GM04503 (cell line): ENCODE measurements at places on chromosomes 2 and 18.

DNA sequence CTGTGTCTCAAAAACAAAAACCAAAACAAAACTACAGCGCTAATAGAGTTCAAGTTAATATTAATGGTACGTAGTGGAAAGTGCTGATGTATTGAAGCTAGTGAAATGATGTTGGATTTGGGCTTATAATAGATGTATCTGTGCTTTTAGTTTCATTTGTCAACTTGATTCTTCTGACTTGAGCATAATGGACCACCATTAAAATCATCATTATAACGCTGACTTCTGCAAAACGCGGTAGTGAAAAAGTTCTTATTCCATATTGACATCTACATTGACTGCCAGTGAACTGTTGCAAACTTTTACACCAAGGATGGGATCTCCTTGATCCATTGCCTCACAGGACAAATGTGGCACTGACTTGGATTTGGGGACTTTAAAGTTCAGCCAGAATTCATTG, 85.0 kb downstream of the LPIN1 start:
- no peak for DNase-seq

DNA sequence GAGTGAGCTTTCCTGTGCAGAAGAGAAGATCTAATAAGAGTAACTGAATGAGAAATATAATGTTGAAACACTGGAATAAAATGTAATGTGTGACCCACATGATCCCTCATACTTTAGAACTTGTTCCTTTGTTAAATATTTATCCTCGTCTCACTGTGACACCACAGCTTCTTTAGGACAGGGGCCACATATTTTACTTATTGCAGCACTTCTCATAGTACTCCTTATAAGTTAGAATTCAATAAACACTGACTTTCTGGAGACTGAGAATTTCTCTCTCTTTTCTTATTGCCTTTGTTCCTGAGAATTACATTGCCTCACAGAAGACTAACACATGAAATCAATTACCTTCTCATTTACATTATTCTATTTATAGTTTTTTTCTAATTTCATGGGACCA, 1234.6 kb upstream of the CHAC2 start:
- no peak for DNase-seq

DNA sequence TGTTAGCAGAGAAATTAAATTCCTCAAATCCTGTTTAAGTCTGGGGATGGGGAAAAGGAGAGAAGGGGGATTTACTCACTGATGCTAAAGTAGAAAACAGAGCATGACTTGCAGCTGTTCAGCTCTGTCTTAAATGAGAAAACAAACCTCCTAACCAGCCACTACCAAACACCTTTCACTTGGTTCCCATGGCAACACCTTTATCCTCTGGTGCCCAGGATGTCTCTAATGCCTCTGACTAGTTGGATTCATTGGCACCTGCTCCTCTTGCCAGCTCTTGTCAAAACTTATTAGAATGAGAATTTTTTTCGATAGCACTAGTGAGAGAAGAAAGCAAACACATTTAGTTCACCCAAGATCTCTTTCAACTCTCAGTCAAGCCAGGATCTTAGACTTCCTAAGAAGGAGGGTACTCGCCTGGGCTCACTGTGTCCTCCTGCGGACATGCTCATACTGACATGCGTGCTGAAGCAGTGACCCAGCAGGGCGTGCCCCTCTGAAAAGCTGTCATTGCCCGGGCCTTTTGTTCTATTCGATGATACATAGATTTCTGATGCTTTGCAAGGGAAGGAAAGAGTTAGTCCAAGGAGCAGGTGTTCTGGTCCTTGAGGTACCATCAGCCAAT, 656.0 kb upstream of the CELF4 start:
- no peak for DNase-seq

DNA sequence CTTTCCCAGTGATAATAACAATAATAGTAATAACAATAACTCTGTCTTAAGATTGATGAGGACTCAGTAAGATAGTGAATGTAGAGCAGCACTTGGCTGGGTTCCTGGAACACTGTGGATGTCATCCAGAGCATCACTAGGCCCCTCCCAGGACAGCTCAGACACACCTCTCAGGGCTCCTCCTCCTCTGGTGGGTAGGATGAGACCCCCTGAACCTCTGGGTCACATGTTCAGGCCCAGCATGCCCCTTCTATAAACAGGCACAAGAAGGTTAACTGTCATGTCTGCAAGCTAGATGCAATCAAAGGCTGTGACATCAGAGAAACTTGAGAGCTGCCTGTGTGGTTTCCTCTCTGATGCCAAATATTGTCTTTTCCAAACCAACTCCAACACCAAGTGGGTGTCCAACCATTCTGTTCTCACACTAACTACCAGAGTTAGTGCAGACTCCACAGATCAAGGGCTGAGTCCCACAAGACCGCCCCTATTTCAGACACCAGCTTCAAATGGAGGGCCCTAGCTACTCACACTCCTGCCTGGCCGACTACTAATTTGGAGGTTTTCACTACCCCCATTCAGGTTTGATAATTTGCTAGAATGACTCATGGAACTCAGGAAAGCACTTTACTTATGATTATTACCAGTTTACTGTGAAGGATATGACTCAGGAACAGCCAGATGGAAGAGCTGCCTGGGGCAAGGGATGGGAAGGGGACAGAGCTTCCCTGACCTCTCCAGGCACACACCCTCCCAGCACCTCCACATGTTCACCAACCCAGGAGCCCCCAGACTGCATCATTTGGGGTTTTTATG, 46.4 kb upstream of the BZW1 start:
- peak; percentile 79 for DNase-seq

DNA sequence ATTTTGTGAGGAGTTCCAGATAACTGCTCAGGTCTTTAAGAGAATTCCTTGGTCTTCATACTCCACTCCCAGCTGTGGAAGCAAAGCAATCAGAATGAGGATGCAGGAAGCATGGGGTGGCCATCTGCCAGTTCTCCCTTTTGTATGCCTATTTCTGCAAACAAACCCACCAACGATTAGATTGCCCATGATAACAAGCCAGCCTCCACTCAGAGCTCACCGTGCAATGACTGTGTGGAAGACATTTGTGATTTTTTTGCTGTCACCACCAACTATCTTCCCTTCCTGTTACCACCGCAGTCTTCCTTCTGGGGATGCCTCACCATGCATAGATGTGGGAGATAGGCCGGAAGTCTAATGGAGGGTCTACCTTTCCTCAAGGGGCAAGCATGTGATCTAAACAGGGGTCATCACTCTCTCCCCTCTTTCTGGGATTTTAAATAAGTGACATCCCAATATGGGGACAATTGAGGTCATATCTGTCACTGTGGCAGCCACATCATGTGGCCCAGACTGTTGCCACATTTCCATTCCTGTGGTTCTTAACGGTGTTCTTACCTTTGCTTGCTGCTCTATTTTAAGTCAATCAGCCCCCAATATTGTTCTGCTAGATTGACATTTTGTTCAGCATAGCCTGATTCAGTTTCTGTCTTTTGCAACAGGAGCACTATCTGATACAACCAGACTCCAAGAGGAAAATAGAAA, 4.4 kb downstream of the AFF3 start:
- DNase-seq, result no peak

- DNase-seq, result no peak
These were observed 936.6 kb upstream of the FANCL start for GRCh38 chr2:59177748-59178147.

DNA sequence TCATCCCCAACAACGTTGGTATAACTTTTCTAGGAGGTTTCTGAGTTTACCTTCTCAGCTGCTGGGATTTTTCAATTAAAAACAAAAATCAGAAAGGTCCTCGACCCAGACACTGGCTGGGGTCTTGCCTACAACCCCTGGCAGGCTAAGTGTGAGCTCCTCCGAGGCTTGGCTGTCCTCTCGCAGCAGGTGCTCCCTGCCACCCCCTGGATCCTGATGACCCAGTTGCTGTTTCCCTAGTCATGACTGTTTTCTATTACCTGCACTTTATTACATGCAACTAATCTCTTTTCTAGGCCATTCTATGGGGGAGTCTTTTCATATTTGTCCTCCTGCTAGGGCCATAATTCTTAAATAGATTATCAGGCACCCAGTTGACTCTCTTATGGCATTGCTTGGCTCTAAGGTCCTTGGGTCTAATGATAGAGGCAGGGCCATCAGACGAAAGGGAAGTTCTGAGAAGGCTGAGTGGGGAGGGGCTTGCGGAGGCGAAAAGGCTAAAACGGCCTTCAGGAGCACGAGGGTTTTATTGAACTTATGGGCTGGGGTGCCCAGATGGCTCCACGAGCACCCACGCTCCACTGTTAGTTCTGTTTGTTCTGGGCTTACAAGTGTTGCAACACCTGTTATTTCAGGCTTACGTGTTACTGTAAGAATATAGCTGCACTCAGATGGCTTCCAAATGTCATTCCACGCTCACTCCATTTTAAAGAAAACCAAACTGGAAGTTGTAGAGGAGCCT, 166.0 kb downstream of the NCK2 start:
- no peak for DNase-seq

- peak; percentile 84 for DNase-seq
These were observed 128.6 kb downstream of the MSTN start for GRCh38 chr2:189933911-189934399.

GRCh38 chr2:54053830-54054229, 61.6 kb upstream of the ACYP2 start:
- DNase-seq, result no peak

GRCh38 chr18:48270929-48271328, 138.3 kb downstream of the ZBTB7C start:
- DNase-seq, result no peak

GRCh38 chr2:180412219-180412618, 405.1 kb upstream of the CWC22 start:
- DNase-seq, result no peak

DNA sequence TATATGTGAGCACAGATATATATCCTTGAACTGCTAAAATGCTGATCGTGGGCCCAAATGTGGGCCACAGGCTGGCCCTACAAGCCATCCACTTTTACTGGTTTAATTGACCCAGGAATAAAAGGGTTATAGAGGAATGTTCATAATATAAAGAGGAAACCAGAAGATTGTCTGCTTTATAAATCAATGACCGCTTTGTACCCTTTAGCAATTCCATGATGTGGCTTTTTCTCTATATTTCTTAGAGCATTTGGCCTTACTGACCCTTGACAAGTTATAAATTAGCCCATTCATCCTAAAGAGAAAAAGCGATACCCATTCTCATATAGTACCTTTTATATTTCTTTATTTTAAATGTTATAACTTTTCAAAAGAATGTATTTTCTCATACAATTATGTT, 87.1 kb upstream of the ITGA4 start:
- no peak for DNase-seq

GRCh38 chr2:192391041-192391440, 196.3 kb upstream of the TMEFF2 start:
- DNase-seq, result no peak

DNA sequence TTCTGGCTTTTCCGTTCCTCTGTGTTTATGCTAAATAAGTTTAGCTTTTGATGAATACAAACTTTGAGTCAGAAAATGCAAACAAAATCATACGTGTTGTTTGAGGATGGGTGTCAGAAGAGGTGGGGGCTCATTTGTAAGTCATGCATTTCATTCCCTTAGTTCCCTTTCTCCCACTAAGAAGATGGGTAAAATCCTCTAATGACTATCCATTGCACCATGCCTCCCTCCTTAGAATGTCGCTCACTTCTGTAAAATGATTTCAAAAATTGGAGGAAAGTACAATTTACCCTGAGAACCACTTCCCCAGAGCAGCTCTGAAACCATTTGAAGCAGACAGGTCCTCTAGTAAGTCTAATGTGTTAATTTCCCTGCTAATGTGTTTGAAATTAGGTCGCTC, 629.6 kb upstream of the VRK2 start:
- no peak for DNase-seq

DNA sequence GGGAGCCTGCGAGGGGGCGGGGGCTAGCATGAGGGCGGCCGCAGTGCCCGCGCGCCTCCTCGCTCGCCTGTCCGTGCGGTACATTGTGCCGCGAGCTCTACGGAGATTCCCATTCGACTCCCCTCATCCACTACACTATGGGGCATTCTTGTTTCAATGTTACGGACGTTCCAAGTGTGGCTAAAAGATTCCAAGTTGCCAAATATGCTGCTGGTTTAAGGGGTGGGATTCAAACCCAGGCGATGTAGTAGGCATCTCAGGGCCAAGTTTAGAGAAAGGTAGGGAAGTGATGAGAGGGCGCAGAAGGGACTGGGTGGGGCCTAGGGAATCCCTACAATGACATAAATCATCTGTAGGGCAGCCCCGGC, 10.0 kb upstream of the CRYBA2 start:
- no peak for DNase-seq

GRCh38 chr2:159126432-159127022, 158.1 kb downstream of the TANC1 start:
- DNase-seq, result peak; percentile 95

GRCh38 chr2:128436479-128437203, 118.0 kb upstream of the HS6ST1 start:
- DNase-seq, result no peak

DNA sequence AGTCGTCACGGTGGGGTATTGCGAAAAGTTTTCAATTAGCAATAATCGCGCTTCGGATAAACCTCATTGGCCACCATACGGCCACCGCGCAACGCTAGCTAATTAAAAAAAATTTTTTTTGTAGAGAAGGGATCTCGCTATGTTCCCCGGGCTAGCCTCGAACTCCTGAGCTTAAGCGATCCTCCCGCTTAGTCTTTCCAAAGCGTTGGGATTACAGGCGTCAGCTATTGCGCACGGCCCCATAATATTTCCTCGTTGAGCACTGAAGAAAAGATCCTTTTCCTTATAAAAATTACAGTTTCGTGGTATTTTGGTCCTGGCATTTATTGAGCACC, 759 bp upstream of the ACTR1B start:
- DNase-seq, result no peak

GRCh38 chr2:174014699-174015070, 49.5 kb upstream of the SP3 start:
- no peak for DNase-seq
